ENCODE measurements at places on chromosomes 1 and 21.

GRCh38 chr1:32240140-32240951 lies 6.7 kb upstream of the FAM167B start:
- DNase-seq: peak; percentile 41

DNA sequence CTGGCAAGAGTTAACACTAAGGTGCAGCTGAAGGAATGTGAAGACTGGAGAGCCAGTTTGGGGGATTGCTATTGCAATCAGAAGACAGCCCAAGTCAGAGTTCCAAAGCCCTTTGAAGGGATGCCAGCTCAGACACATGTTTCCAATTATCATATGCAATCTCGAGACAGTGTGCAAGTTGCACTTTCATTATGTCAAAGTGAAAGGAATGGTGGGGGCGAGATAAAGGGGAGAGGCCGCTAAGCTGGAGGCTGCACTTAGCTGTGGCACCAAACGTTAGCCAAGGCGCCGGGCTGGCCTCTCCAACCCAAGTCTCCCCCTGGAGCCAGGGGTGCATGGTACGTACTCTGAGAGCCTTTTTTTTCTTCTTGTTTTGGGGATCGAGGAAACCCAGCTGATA lies 58.0 kb downstream of the NGF start:
- DNase-seq: no peak

DNA sequence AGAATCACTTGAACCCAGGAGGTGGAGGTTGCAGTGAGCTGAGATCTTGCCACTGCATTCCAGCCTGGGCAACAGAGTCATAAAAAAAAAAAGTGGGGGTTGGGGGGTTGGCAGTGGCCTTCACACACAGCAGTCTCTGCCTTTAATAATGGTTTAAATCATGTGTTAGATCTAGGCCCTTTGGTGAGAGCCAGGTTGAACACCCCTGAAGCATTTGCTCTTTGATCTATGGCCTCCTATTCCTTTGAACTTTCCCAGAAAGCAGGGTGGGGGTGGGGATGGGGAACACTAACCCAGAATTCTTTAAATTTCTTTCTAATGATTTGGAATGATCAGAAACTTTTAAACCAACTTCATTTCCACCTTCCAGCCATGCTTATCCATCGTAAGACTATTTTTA lies 313.0 kb downstream of the KIF26B start:
- DNase-seq: no peak

GRCh38 chr1:226486161-226486560 lies 62.4 kb upstream of the STUM start:
- DNase-seq: no peak

- DNase-seq: no peak
Observed at GRCh38 chr1:43743206-43743605, 35.9 kb downstream of the ST3GAL3 start.

DNA sequence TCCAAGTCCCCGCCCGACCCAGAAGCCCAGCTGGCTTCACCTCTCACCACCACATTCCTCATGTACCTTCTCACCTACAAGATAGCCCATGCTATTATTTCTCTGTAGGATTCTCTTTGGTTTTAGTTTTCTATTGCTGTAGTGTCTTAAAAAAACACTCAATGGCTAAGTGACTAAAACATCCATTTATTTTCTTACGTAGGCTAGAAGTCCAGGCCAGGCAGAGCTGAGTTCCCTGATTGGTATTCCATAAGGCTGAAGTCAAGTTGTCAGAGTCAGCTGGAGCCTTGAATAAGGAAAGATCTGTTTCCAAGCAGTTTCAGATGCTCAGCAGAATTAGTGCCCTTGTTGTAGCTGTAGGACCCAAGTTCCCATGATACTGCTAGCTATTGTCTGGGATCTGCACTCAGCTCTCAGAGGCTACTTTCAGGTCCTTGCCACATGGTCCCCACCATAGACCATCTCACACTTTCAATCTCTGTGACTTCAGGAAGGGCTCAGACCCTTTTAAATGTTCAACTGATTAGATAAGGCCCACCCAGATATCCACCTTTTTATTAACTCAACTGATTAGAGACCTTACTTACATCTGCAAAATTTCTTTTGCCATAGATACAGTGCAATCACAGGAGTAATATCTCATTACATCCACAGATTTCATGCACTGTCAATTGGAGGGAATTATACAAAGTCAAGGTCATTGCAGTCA lies 371.0 kb downstream of the TGFB2 start:
- DNase-seq: no peak

DNA sequence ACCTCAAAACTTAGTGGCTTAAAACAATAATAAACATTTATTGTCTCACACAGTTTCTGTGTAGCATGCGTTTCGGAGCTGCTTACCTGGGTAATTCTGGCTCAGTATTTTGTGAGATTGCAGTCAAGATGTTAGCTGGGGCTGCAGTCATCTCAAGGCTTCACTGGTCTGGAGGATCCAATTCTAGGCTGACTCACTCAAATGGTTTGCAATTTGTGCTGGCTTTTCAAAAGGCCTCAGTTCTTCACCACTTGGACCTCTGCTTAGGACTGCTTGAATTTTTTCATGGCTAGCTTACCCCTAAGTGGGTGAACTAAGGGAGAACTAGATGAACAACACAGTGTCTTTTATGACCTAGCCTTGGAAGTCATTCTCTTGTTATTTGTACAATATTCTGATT lies 21.0 kb downstream of the XPR1 start:
- DNase-seq: no peak

DNA sequence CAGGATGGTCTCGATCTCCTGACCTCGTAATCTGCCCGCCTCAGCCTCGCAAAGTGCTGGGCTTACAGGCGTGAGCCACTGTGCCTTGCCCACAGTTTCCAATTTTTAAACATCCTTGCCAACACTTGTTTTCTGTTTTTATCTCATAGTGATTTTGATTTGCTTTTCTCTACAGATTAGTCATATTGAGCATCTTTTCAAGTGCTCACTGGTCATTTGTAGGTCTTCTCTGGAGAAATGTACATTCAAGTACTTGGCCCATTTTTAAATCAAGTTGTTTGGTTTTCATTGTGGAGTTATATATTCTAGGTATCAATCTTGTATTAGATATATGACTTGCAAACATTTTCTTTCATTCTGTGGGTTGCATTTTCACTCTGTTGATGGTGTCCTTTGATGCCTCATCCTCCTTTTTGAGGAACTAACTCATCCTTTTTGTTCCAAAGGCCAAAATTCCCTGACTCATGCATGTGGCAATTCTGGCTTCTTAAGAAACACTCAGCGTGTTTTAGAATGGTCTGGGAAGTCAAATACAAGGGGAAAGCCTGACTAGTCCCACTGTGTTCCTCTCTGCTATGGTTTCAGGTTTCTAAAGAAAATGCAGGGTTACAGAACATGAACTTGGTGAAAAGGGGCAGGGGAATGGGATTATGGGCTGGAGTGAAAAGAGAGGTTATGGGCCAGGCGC lies 37.3 kb downstream of the PTAFR start:
- DNase-seq: no peak

DNA sequence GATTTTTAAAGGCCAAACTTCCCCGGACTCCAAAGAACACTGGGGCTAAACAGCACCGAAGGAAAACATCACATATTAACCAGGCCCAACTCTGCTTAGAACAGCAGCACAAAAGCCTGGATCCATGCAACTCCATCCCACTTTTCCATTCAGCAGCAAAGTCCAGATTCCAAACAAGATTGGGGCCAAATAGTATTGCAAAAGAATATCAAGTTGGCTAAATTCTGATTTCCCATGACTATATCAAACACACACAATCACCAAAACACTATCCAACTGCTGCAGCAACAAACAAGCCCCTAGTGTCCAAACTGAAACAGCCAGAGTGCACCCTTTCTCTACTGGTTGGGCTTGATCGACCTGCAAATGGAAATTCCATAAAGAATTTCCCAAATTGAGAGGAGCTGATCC lies 19.4 kb upstream of the TMEM125 start:
- DNase-seq: no peak

- DNase-seq: no peak
Observed at GRCh38 chr1:23214640-23215039, 2.7 kb downstream of the HTR1D start.

DNA sequence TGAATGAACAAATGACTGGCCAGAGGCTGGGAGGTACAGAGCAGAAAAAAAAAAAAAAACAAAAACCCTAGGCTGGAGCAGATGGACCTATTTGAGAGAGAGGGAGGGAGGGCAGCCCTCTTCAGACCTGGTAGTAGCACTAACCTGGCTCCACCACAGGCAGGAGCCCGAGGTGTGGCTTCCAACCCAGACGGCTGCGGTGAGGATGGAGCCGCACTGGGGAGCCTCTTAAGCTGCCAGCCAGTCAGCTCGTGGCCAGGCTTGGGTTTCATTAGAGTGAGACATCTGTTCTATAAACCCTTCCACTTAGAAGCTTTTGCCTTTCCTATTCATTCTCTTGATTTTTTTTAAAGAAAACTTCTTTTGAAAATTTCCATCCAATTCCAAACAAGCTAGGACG lies 16.8 kb downstream of the LGR6 start:
- DNase-seq: no peak

- DNase-seq: no peak
Observed at GRCh38 chr1:218588540-218589172, 243.5 kb downstream of the TGFB2 start.

DNA sequence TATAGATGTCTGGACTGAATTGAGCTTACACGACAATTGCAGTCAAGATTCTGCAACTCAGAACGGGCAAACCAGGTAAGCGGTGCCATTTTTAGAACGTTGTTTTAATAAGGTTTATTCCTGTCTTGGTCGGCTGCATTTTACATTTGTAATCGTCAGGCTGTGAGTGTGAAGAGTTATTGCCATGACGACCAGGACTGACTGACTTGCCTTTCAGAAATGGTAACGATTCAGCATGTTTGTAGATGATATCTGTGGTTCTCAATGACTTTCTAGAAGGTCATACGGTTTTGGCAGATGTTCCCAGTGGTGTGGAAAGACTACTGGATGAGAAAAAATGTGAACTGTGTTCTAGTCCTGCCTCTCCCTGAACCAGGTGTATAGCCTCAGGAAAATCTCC lies 271.3 kb upstream of the B3GALT2 start:
- no peak for DNase-seq

GRCh38 chr1:195053478-195053877 lies 1554.8 kb downstream of the KCNT2 start:
- no peak for DNase-seq

GRCh38 chr1:95122151-95122697 lies 5.1 kb downstream of the TLCD4 start:
- DNase-seq: no peak

DNA sequence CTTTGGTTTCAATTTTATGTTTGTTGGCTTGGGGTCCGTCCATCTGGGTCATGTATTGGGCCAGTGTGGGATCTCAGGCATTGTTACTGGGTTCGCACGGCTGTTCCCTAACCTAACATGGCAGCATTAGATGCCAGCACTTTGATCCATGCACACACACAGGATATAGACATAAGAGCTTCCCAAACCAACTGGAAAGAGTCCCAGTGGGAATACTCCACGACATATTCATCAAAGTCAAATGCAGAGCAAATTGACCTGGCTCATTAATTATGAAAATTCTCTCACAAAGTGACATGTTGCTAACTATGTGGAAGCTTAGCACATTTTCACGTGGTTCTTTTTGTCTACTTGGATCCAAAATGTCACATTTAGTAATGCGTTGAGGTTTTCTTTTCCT lies 130.4 kb downstream of the SETD4 start:
- no peak for DNase-seq

DNA sequence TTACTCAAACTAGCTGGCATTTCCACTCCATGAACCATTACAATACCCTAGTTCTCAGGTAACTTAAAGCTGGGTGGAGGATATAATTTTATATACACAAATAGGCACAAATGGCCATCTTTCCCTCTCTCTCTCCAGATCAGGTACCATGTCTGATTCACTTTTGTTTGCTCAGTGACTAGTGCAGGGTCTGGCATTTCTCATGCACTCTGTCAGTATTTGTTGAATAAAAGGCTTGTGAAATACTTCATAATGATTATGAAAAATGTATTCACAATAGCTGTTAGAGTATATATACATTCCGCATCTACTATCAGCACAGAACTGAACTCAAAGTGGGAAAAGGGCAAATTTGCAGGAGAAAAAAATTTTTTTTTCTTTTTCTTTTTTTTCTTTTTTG lies 510.2 kb upstream of the USP24 start:
- DNase-seq: no peak

GRCh38 chr1:62588000-62588399 lies 9.3 kb upstream of the ANGPTL3 start:
- DNase-seq: no peak

DNA sequence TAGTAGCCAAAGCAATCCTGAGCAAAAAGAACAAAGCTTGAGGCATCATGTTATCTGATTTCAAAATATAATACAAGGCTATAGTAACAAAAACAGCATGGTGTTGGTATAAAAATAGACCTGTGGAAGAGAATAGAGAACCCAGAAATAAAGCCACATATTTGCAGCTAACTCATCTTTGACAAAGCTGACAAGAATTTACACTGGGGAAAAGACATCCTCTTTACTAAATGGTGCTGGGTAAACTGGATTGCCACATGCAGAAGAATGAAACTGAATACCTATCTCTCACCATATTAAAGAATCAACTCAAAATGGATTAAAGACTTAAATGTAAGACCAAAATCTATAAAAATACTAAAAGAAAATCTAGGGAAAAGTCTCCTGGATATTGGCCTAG lies 59.5 kb upstream of the CD55 start:
- DNase-seq: no peak

- DNase-seq: no peak
Observed at GRCh38 chr1:173153503-173153902, 53.6 kb downstream of the TNFSF4 start.

DNA sequence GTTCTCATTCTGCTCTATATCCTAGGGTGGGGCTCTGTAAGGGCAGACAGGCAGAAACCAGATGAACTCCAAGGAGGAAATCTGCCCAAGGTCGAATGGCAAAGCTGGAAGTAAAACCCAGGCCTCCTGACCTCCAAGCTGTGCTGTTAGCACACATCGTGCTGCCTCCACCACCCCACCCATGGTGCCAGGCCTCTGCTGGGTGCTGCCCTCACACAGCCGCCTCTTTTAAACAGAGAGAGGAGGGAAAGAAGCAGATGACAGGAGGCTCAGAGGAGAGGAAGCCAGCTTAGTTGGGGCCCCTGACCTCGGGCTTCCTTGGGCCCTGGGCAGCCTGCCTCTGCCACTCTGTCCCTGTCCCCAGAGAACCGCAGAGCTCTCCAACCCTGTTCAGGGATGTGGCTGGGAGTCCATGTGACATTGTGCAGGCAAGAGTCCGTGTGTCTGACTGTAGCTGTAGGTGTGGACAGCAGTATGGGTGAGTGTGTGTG lies 1.1 kb downstream of the SYNC start:
- no peak for DNase-seq

DNA sequence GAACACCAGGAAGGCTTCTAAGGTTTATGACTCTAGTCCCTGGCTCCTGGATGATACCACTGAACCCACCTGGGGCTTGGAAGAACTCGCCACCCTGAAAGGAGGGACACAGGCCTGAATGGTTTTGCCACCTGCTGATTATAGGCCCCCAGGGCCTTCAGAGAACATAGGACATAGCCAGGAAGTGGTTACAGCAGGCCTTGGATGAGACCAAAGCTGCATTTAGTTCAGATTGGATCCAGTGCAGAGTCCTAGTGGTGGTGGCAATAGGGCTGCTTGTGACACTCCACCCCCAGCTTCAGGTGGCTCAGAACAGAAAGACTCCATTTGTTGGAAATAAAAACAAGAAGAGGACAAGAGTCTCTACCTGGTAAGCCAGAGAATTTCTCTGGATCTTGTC lies 101.6 kb upstream of the PLPPR5 start:
- DNase-seq: no peak

- no peak for DNase-seq
Observed at GRCh38 chr1:76260279-76260678, 185.7 kb downstream of the ST6GALNAC3 start.

GRCh38 chr1:177793900-177794299 lies 176.0 kb downstream of the SEC16B start:
- DNase-seq: no peak

GRCh38 chr1:58809325-58810010 lies 25.6 kb upstream of the JUN start:
- no peak for DNase-seq
